NCI-H446 (cell line): ENCODE measurements at places on chromosomes 2 and 18.

DNA sequence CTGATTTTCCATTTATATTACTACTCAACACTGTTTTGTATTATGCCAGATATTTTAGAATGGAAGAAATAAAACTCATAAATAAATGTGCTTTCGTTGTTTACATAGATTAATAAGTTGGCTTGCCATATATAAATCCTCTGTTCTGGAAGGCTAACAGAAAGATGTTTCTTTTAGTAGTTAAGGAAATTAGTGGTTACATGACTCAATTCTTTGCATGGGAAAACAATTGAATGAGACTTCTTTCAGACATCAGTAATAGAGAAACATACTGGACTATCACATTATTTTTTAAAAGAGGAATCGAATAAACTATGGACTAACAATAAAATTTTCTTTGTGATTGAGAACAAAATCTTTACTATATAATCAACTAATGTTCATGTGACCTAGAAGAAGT, 336.5 kb downstream of the KCNS3 start:
- DNase-seq: no peak

GRCh38 chr2:98573426-98573825, 34.9 kb downstream of the COA5 start:
- DNase-seq: no peak

GRCh38 chr2:173117678-173118077, 42.0 kb downstream of the MAP3K20 start:
- peak; percentile 36 for DNase-seq

DNA sequence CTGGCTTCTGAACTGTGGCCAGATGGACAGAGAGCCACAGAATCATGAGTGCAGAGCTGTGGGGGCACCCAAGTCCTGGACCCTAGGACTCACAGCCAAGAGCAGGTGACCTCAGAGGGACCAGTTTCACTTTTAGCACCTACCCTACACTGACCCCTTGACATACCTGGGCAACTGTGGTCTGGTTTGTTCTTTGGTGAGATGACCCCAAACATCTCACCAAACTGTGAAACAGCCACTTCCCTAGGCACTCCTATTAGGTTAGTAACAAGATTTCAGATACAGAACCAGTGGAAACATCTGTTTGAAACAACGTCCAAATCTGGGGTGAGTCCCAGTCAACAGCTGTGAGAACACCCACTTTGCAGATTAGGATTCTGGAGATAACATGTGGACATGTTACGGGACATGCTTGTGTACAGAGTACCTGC, 1.9 kb upstream of the ZFP36L2 start:
- DNase-seq: no peak

- DNase-seq: no peak
Measured at GRCh38 chr2:72995430-72996116, 75.9 kb downstream of the SFXN5 start.

DNA sequence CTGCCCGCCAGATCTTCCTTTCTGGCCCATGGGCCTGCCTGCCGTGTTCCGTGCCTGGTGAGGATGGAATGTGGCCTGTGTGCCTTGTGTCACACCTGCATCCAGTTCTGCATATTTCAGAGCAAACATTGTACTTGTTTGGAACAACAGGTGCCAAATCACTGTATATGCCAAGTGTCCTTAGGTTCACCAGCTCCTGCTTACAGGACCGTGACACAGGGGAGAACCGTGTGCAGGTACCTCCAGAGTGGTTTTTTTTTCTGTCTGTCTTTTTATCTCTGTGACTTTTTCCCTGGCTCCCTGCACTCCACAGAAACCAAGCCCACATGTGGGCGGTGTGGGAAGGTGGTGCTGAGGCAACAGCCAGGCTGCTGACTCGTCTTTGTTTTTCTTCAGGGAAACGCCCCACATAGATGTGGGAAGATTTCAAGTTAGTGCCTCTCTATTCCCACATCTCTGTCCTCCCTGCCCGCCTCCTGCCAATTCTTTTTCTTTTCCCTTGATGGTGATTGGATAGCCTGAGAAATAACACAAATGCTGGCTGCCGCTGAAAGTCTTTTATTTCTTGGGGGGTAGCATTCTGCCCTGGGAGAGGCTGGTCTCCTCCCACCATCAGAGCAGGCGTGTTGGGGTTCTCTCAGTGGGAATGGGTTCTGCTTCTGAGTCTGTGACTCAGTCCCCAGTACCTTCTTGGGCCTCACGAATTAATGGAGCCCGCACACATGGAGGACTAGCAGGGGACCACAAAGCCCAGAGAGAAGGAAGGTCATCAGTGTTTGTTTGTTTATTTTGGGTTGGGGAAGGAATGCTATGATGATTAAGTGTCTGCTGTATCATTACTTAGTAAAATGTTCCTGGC, 21.4 kb downstream of the GRHL1 start:
- no peak for DNase-seq

GRCh38 chr18:56999823-57000222, 147.1 kb upstream of the BOD1L2 start:
- DNase-seq: no peak

- peak; percentile 25 for DNase-seq
Measured at GRCh38 chr2:45885171-45885621, 233.7 kb downstream of the PRKCE start.

- DNase-seq: no peak
Measured at GRCh38 chr18:76991021-76991688, 141.4 kb downstream of the MBP start.

- no peak for DNase-seq
Measured at GRCh38 chr2:68774569-68775271, 40.1 kb downstream of the ARHGAP25 start.

DNA sequence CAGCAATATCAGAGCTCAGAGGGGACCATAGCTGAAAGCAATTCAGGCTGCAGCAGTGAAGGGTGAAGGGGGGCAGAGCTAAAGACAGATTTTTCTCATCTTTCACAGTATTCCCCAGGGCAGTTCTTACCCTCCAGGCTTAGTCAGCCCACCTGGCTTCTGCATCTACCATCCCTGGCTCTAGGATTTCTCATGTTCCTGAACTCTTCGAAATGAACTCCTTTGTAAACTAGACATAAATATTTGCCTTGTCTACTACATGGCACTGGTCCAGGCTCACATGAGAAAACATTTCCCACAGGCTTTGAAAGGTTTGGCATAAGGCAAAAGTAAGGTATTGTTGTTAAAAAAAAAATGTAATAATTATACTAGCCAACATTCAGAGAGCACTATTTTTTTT, 23.6 kb upstream of the NEB start:
- peak; percentile 17 for DNase-seq

GRCh38 chr2:128343459-128343858, 24.8 kb upstream of the HS6ST1 start:
- DNase-seq: no peak

DNA sequence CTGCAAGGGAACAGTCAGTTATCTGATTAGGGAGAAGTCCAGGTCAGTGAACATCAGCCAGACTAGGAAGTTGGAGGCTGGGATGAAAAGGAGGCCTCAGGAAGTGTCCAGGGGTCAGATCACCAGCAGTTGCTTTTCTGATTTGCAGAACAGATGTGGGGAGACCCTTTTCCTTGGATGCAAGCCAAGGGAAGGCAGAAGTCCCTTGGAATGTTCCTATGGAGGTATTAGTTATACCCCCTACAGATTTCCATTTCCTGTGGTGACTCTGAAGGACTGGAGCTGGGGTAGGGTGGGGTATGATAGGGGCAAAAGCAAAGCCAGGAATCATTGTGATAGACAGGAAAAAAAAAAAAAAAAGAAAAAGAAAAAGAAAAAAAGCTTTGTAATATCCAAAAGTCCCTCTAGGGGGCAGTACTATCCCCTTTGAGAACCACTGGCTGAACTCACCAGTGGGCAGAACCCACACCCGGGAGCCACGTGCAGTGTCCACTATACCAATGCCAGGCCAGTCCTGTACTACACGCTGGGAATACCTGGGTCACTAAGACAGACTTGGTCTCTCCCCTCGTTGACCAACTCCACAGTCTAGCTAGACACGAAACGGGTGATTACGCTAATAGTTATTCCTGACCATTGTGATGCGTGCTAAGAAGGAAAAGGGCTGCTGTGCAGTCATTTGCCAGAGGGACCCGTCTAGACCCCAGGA, 7.4 kb downstream of the DYSF start:
- no peak for DNase-seq

DNA sequence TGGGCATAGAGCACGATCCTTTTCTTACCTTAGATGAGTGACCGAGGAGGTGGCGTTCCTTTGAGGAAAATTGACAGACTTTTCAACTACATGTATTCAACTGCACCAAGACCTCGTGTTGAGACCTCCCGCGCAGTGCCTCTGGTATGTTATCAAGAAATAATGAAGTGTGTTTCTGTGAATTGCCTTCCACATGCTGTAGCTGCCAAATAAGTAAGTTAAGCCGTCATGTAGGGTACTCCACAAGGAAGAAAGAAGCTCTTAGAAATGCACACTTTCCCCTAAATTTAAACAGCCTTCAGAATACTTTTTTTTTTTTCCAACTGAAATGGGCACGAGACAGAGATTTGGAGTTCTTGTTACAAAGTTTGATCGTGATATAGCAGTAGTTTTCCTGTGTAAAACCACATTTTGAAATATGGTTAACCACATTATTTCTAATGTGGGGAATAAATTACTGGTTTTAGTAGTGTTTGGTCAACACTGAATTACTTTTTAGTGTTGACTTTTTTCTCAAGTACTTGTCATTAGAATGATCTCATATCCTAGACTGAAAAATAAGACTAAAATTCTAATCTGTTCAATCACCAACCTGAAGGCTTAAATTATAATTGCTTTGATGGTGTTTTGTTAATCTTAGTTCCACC, 30.5 kb downstream of the PDK1 start:
- no peak for DNase-seq

DNA sequence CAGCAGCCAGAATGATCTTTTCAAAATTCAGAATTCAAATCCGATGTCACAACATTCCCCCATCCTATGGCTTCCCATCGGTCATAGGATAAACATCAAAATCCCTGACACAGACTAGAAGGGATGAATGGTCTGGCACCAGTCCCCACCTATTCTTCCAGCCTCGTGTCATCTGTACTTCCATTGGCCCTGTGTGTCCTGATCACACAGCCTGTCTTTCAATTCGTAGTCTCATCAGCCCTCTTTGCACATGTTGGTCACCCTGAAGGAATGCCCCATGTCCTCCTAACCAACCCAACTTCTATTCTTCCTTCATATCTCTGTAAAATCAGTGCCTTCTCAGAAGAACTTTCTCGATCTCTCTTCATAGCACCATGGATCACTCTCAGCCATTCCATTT, 157.2 kb downstream of the NEB start:
- DNase-seq: no peak

DNA sequence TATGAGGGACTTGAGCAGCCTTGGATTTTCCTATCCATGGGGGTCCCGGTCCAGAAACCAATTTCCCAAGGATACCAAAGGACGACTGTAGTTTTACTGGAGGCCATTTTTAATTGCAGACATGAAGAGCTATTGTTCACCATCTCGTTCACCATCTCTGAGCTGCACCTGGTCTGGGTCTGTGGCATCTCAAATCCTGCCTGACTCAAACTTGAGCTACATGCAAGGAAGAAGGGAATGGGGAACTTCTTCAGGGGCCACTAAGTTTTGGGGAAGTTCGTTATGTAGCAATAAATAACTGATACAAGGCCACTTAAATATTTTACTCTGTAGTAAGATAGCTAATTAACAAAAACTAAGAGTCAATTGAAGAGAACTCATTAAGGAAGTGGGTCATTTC, 2.1 kb upstream of the SMCHD1 start:
- no peak for DNase-seq
